Chondrocyte (in vitro differentiated cells): ENCODE measurements at places on chromosomes 5 and 9.

- H3K36me3 ChIP-seq = no peaks in the 10 kb centered on the region
- H3K4me3 ChIP-seq = no peak overlapping the region
- peak; percentile 47 for DNase-seq
- peaks cover 14% of the 10 kb centered on the region for H3K4me1 ChIP-seq
- H3K27ac ChIP-seq = no peak overlapping the region
Observed at GRCh38 chr5:135212361-135213026, 178.5 kb upstream of the PITX1 start.

GRCh38 chr5:103224894-103225246 lies 33.7 kb upstream of the MACIR start:
- no peak overlapping the region for H3K4me3 ChIP-seq
- peaks cover 4% of the 10 kb centered on the region for H3K4me1 ChIP-seq
- DNase-seq = no peak
- H3K27ac ChIP-seq = no peak overlapping the region

DNA sequence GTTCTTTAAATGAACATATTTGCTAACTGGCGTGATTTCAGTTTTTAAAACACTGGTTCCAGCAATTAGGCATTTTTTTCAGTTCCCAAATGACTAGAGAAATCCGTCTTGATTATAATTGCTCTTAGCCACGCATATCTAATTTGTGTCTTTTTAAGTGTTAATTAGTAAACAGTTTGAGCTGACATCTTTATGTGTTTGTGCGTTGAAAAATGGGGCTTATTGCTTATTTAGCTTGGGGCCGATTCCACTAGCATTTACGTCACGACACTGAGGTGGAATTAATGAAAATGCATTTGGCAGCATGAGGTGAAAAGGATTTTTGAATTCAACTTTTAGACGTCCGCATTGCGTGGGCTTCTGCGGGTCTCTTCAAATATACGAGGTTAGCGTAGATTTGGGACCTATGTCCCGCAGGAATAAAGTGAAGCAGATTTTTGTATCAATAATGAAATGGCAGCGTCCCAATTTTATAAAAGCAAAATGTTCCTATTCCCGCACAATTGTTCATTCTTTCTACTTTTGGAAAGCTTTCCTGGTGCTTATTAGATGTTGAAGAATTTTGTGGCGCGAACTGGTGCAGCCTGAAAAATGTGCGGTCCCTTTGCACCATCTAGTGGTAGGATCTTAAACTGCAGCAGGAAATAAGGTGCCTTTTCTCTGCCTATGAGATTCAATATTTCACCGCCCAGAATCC lies 122.7 kb upstream of the LMX1B start:
- H3K36me3 ChIP-seq = peaks cover 2% of the 10 kb centered on the region
- no peaks in the 10 kb centered on the region for H3K4me1 ChIP-seq
- H3K4me3 ChIP-seq = no peak overlapping the region

- H3K27ac ChIP-seq = no peak overlapping the region
- peaks cover 3% of the 10 kb centered on the region for H3K36me3 ChIP-seq
- H3K4me3 ChIP-seq = no peak overlapping the region
- peaks cover 20% of the 10 kb centered on the region for H3K4me1 ChIP-seq
- no peak for DNase-seq
- no peaks in the 10 kb centered on the region for H3K27me3 ChIP-seq
Observed at GRCh38 chr5:32683125-32683524, 28.0 kb upstream of the NPR3 start.

DNA sequence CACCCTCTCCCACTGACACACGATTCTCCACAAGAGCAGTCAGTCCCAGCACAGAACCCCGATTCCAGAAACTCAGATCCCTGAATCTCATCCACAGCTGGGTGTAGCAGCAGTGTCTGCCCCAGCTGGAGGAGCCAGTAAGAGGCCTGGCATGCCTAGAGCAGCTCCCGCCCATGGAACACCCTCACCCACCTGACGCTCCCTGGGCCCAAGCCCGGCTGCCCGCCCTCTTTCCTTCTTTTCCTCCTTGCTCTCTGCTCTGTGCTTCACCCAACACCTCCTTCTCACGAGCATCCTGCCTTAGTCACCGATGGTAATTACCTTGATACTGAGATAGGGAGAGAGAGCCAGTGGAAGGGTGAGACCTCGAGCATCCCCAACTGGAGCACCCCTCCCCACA lies 8.7 kb downstream of the PCDH1 start:
- peak; percentile 58 for DNase-seq
- H3K27me3 ChIP-seq = no peaks in the 10 kb centered on the region
- H3K27ac ChIP-seq = no peak overlapping the region
- H3K4me3 ChIP-seq = no peak overlapping the region
- H3K36me3 ChIP-seq = peaks cover 33% of the 10 kb centered on the region

GRCh38 chr9:72589667-72590521 lies 68.5 kb downstream of the TMC1 start:
- H3K27me3 ChIP-seq = no peaks in the 10 kb centered on the region
- H3K4me1 ChIP-seq = peaks cover 41% of the 10 kb centered on the region
- no peak overlapping the region for H3K4me3 ChIP-seq
- H3K27ac ChIP-seq = peak overlapping the region; percentile 33
- DNase-seq = no peak

DNA sequence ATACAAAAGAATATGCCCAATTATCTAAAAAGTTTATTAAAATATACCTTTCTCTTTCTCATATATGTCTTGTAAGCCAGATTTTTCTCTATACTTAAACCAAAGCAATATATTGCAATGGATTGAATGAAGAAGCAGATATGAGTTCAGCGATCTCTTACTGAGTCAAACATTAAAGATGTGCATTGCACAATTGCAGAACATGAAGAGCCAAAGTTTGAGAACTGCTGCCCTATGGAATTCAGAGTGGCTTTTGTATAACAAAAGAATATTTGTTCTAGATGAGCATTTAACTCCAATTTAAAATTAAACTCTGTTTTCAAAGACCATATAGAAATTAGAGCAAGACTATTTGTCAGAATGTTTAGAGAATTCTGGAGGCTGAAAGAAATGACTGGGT lies 519.0 kb upstream of the DAB2 start:
- no peaks in the 10 kb centered on the region for H3K4me1 ChIP-seq
- no peaks in the 10 kb centered on the region for H3K27me3 ChIP-seq
- no peak overlapping the region for H3K27ac ChIP-seq
- H3K36me3 ChIP-seq = no peaks in the 10 kb centered on the region
- H3K4me3 ChIP-seq = no peak overlapping the region

- H3K4me1 ChIP-seq = no peaks in the 10 kb centered on the region
- H3K27me3 ChIP-seq = no peaks in the 10 kb centered on the region
- DNase-seq = no peak
Observed at GRCh38 chr5:79267180-79267579, 31.2 kb downstream of the JMY start.

- no peak overlapping the region for H3K4me3 ChIP-seq
- no peaks in the 10 kb centered on the region for H3K4me1 ChIP-seq
- H3K36me3 ChIP-seq = no peaks in the 10 kb centered on the region
- no peaks in the 10 kb centered on the region for H3K27me3 ChIP-seq
Observed at GRCh38 chr5:83608122-83608521, 112.5 kb downstream of the HAPLN1 start.

GRCh38 chr5:134609232-134609851 lies 23.3 kb downstream of the SAR1B start:
- peaks cover 14% of the 10 kb centered on the region for H3K4me1 ChIP-seq
- peaks cover 32% of the 10 kb centered on the region for H3K36me3 ChIP-seq
- no peak overlapping the region for H3K4me3 ChIP-seq
- H3K27ac ChIP-seq = peak overlapping the region; percentile 81
- DNase-seq = no peak

DNA sequence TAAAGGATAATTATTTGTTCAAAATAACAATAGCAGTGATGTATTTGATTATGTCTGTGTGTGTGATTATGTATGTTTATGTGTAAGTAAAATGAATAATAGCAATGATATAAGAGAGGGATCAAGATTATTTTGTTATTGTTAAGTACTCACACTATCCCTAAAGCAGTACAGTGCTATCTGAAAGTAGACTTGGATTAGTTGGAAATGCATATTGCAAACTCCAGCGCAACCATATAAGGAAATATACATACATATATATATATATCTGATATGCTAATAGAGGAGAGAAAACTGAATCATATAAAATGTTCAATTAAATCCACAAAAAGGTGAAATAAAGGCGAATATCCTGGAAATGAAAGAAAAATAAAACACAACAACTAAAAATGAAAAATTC lies 268.4 kb downstream of the HINT1 start:
- no peaks in the 10 kb centered on the region for H3K4me1 ChIP-seq
- H3K27me3 ChIP-seq = peaks cover 2% of the 10 kb centered on the region
- no peak overlapping the region for H3K27ac ChIP-seq
- H3K4me3 ChIP-seq = peak overlapping the region; percentile 74

DNA sequence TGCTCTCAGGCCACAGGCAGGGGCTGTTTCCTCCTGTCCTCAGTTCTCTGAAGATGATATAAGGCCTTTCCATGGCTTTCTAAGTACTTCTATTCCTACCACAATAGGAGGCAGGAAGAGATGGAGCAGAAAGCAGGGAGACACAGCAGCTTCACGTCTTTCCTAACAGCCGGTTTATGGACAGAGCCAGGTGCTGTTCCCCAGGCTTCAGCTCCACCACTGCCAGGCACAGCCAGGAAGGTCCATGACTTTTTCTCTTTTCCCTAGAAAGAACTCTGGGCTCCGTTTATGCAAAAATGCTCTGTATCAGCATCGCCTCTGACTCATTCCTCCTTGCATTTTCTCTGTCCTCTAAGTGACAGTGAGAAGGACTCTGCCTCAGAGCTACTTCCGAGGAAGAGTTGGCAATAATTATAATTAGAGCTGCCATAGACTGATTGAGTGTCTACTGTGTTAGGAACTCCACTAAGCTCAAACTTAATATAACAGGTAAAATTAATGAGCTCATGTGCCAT lies 478.5 kb downstream of the RASEF start:
- no peaks in the 10 kb centered on the region for H3K27me3 ChIP-seq
- no peak overlapping the region for H3K4me3 ChIP-seq
- peaks cover 7% of the 10 kb centered on the region for H3K4me1 ChIP-seq

- H3K36me3 ChIP-seq = no peaks in the 10 kb centered on the region
- no peak for DNase-seq
- no peak overlapping the region for H3K27ac ChIP-seq
- H3K4me1 ChIP-seq = peaks cover 7% of the 10 kb centered on the region
- peak overlapping the region; percentile 23 for H3K4me3 ChIP-seq
Observed at GRCh38 chr5:175059687-175060211, 335.4 kb downstream of the MSX2 start.

DNA sequence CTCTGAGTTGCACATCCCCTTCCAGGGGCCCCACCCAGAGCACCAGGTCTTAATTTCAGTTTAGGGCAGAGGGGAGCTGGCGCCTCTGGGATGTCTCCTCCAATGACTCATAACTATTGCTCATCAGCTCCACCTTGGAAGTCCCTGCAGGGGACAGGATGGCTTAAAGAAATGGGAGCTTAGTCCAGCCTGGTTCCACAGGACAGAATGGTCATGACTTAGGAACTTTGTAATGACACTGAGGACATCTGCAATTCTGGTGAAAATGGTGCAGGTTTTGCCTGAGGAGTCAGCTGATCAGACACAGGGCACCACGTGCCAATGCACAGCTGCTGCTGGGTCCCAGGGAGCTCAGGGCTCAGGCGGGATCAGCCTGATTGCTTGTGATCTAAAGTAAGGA lies 16.4 kb upstream of the PPP1R26 start:
- no peaks in the 10 kb centered on the region for H3K4me1 ChIP-seq
- no peak overlapping the region for H3K27ac ChIP-seq
- H3K36me3 ChIP-seq = no peaks in the 10 kb centered on the region
- DNase-seq = no peak
- peaks cover 7% of the 10 kb centered on the region for H3K27me3 ChIP-seq

DNA sequence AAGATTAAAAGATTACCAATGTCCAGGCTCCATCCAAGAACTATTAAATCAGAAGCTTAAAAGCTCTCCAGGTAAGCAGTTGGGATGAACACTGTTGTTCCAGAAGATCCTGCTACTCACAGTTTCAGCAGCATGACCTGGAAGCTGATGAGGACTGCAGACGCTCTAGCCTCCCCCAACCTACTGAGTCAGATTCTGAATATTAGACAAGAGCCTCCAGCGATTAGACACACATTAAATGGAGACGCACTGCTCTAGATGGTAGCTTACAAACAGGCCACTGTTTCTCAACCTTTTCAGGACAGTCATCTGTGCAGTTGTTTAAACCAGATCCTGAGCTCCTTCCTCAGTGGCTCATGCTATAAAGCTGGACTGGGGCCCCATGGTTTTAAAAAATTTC lies 54.3 kb downstream of the MTMR12 start:
- no peaks in the 10 kb centered on the region for H3K27me3 ChIP-seq
- peaks cover 22% of the 10 kb centered on the region for H3K4me1 ChIP-seq
- DNase-seq = no peak
- no peak overlapping the region for H3K27ac ChIP-seq
- H3K4me3 ChIP-seq = no peak overlapping the region
- H3K36me3 ChIP-seq = peaks cover 46% of the 10 kb centered on the region

DNA sequence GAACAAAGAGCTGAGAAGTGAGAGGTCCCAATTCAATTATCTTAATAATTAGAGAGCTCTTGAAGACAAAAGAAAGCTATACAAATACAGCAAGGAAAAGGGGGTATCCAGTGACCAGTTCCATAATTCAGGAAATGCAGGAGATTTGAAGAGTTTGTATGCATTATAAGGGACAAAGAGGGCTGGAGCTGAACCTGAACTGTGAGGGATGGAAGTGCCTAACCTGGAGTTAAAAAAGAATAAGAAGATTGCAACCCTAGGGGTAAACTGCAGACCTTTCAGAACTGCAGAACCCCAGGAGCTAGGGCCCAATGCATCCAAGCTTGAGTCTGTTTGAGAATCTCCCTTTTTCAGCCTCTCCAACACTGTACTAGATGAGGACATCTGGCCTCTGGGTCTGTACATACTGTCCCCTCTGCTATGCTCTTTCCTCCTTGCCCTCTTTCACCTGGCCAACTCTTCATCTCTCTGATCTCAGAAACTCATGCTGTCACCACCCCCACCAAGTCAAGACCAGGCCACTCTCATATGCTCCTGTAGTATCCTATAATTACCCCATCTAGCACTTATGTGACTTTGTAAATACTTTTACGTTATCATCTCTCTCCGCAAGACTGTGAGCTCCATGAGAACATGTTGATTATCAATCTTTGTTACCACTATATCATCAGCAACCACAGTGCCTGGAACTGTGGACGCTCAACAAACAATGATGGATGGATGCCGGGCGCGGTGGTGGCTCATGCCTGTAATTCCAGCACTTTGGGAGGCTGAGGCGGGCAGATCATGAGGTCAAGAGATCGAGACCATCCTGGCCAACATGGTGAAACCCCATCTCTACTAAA lies 6.6 kb upstream of the PRKACG start:
- H3K4me3 ChIP-seq = no peak overlapping the region
- H3K27ac ChIP-seq = no peak overlapping the region
- no peak for DNase-seq
- H3K36me3 ChIP-seq = peaks cover 2% of the 10 kb centered on the region
- H3K4me1 ChIP-seq = no peaks in the 10 kb centered on the region
- peaks cover 29% of the 10 kb centered on the region for H3K27me3 ChIP-seq

GRCh38 chr5:117657541-117657940 lies 1082.9 kb upstream of the SEMA6A start:
- no peaks in the 10 kb centered on the region for H3K27me3 ChIP-seq
- peaks cover 33% of the 10 kb centered on the region for H3K4me1 ChIP-seq
- H3K4me3 ChIP-seq = no peak overlapping the region
- no peak for DNase-seq
- H3K36me3 ChIP-seq = no peaks in the 10 kb centered on the region

GRCh38 chr5:139658501-139658927 lies 10.4 kb downstream of the CXXC5 start:
- peak overlapping the region; percentile 67 for H3K4me3 ChIP-seq
- no peak for DNase-seq
- no peaks in the 10 kb centered on the region for H3K36me3 ChIP-seq
